Left cardiac atrium (tissue), 4 donors: ENCODE measurements at places on chromosomes 3 and 15. TPM values are rescaled to one million over a fixed set of nuclear protein-coding genes. Genes with fewer than 3 reads are reported as not detected.

The SIDT1 gene
- 0.71 TPM for total RNA-seq

The PLA2G4E gene
- total RNA-seq = 0.16 TPM

The ENTPD3 gene
- 0.29 TPM for total RNA-seq

The BCHE gene
- total RNA-seq = 13.2 TPM

DNA sequence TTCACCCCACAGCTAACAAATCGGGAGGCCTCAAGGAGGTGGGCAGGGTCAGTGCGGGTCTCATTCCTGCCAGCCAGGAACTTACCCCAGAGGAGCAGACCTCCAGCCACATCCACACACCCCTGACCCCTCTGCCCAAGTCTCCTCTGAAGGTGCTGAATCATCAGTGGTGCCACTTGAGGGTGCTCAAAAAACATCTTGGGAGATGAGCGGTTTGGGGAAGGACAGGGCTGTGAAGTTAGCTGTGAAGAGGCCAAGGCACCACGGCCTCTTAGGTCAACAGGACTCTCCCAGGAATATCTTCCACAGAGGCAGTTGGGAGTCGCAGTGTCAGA, 1.2 kb downstream of the DAPK2 start:
- DNase-seq = no peak

- DNase-seq = no peak
Observed at GRCh38 chr3:172847292-172847691, 96.8 kb downstream of the ECT2 start.

DNA sequence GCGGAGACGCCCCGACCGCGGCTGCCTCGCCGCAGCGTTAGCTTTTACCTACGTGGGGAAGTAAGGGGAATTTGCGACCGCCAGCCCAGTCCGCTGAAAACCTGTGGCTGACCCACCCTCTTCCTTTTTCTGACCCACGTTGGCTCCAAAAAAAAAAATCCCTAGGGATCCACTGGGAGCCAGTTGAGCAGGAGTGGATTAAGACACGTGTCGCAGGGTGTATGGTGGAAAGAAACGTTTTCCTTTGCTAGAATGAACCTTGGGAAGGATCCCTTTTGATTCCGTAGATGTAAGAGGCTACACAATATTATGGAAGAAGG, 575 bp upstream of the PCYT1A start:
- no peak for DNase-seq

- no peak for DNase-seq
Observed at GRCh38 chr3:51703068-51703760, 3.7 kb upstream of the GRM2 start.

- no peak for DNase-seq
Observed at GRCh38 chr3:55443346-55443745, 43.8 kb downstream of the WNT5A start.

- peak; percentile 81 for DNase-seq
Observed at GRCh38 chr15:64842986-64843561, 1.4 kb downstream of the PLEKHO2 start.

GRCh38 chr3:99630815-99631214, 7.6 kb upstream of the COL8A1 start:
- no peak for DNase-seq
